ENCODE measurements at places on chromosomes 6 and 20.
A peak's percentile ranks its signal among the peaks of the same experiment; 100 is the strongest.

DNA sequence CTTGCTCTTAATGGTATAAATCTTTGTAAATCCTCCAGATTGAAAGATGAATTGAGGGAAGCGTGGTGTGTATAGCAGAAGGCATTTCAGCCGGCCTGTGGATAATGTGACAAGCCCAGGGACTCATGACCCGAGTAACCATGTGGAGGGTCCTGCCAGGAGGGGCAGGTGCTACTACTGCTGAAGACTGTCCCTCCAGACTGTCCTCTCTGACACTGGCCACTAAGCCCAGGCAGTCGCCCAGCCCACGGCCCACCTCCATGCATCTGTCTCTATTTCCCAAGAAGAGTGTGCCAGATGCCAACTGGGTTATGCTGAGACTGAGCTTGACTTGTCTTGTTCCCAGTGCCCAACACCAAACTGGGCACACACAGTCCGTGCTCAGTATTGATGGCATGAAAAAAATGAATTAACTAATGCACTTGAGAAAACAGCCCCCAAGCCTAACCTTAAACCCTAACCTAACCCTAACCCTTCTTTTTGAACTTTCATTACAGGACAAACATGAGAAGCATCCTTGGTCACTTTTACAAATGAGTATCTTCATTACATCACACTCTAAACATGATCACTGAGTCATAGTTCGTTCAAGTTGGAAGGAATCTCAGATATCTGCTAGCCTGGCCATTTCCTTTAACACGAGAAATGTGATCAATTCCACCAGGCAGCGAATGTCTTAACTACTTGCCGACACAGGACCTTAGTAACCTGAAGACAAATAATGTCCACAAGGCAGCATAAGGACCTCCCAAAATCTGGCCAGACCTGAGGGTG lies 182.2 kb upstream of the RREB1 start:
- peaks cover 41% of the 10 kb centered on the region for H3K4me1 ChIP-seq
- H3K36me3 ChIP-seq: no peaks in the 10 kb centered on the region
- peak overlapping the region; percentile 93 for H3K27ac ChIP-seq
- H3K4me3 ChIP-seq: peak overlapping the region; percentile 2

- H3K27ac ChIP-seq: no peak overlapping the region
- no peak for DNase-seq
- no peak overlapping the region for H3K4me3 ChIP-seq
- H3K36me3 ChIP-seq: no peaks in the 10 kb centered on the region
Observed at GRCh38 chr6:168239044-168239773, 80.4 kb downstream of the DACT2 start.

DNA sequence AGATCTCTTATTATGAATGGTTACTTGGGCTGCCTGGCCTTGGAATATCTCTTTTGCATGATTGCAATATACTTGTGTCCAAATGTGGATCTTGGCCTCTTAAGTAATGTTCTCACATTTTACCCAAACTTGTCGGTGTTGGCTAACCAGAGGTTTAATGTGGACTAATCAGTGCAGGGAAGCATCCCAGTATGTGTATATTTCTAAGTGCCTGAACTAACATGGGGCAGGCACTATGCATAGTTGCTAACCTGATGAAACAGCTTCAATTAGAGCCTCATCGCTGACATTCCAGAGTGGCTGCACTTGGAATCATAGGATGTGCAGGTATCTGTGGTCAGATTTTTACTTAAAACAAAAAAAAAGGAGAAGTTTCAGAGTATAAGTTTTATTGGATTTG lies 160.0 kb downstream of the PDE7B start:
- no peaks in the 10 kb centered on the region for H3K36me3 ChIP-seq
- H3K4me3 ChIP-seq: no peak overlapping the region
- DNase-seq: no peak
- no peaks in the 10 kb centered on the region for H3K27me3 ChIP-seq
- no peaks in the 10 kb centered on the region for H3K4me1 ChIP-seq

GRCh38 chr6:109471105-109471810 lies 11.8 kb downstream of the ZBTB24 start:
- no peak overlapping the region for H3K4me3 ChIP-seq
- H3K27ac ChIP-seq: no peak overlapping the region
- DNase-seq: no peak
- H3K4me1 ChIP-seq: peaks cover 3% of the 10 kb centered on the region

- H3K27ac ChIP-seq: no peak overlapping the region
- DNase-seq: no peak
- no peaks in the 10 kb centered on the region for H3K27me3 ChIP-seq
- no peak overlapping the region for H3K4me3 ChIP-seq
- no peaks in the 10 kb centered on the region for H3K36me3 ChIP-seq
Observed at GRCh38 chr6:106906232-106906631, 68.3 kb downstream of the CD24 start.

- DNase-seq: no peak
- H3K36me3 ChIP-seq: no peaks in the 10 kb centered on the region
- no peak overlapping the region for H3K27ac ChIP-seq
Observed at GRCh38 chr6:14851281-14851680, 394.6 kb upstream of the JARID2 start.

DNA sequence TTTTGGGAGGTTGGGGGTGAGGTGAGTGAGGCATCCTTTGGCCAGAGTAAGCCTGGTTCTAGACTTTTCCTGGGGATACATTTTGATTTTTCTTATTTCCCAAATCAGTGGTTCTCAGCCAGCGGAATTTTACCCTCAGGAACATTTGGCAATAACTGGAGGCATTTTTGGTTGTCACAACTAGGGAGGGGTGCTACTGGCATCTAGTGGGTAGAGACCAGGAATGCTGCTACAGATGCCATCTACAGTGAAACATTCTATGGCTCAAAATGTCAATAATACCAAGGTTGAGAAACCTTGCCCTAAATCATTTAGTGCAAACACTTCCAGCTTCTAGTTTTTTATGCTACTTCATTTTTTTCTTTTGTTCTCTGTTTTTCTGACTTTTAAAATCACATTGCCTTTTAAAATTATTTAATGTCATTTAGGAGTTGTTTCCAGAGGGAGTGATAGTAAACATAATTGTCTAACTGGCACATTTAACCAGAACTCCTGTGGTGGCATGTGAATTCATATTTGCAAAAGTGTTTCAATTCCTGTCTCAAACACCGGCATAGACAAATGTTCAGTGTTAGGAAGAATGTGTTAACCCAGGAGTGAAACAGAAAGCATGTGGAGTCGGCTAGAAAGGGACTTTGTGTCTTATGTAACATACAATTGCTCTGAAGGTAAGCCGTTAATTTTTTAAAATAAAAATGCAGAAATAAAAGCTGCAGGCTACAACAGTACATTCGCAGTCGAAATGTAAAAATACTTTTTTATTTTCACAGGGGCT lies 59.0 kb downstream of the QRSL1 start:
- H3K4me1 ChIP-seq: no peaks in the 10 kb centered on the region
- H3K27ac ChIP-seq: no peak overlapping the region
- H3K4me3 ChIP-seq: no peak overlapping the region
- DNase-seq: no peak
- no peaks in the 10 kb centered on the region for H3K36me3 ChIP-seq

Measured in psoas muscle (tissue), 8 donors.